ENCODE measurements at places on chromosomes 13 and 19.

DNA sequence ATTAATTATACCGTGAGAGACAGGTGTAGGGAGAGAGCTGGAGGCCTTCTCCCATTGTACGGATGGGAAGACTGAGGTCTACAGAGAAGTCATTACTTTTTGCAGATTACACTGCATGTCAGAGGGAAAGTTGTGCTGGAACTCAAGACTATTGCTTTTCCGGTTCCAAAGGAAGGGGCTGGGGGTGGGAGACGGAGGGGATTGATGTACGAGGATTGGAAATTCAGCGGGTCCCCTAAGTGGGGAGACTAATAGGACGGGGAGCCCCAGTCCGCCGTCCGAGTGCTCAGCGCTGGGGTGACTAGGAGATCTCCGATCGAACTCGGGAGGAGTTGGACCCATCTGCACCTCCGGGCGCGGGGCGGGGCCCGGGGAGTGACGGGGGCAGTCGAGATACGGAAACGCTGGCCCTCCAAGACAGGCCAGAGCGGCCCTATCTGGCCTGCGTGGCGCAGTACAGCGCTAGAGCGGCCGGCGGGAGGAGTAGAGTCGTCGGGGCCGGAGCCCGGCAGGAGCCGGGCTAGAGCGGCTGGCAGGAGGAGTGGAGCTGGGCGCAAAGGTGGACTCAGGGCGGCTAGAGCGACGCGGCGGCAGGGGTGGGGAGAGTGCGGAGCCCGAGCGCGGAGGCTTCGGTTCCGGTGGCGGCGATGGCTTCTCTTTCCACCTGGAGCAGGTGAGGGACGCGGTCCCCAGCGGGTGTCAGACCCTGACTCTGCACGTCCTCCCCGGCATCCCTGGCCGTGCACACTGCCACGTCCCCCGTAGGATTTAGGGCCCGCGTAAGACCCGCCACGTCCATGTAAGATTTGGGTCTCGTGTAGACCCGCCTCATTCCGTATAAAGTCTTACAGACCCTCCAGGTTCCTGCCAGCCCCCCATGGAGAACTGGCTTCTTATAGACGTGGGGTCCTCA lies 1.1 kb downstream of the ARHGEF1 start:
- DNase-seq, result peak; percentile 91

DNA sequence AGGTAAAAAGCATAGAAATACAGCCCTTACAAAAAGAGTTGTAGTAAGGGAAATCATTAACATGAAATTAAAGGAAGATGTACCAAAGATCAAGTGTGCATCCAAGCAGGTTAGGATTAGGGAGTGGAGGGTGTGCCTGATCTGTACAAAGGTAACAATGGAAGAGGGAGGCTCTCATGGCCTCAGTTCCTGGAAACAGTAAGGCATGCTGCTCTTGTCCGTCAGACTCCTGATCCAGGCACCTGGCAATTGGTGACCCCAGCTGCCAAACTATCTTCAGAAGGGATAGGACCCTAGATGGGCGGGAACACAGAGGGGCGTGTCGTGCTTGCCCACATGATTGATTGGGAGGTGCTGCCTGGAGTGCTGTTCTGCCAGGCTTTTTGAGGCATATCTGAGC lies 4.5 kb downstream of the TEX26 start:
- no peak for DNase-seq

DNA sequence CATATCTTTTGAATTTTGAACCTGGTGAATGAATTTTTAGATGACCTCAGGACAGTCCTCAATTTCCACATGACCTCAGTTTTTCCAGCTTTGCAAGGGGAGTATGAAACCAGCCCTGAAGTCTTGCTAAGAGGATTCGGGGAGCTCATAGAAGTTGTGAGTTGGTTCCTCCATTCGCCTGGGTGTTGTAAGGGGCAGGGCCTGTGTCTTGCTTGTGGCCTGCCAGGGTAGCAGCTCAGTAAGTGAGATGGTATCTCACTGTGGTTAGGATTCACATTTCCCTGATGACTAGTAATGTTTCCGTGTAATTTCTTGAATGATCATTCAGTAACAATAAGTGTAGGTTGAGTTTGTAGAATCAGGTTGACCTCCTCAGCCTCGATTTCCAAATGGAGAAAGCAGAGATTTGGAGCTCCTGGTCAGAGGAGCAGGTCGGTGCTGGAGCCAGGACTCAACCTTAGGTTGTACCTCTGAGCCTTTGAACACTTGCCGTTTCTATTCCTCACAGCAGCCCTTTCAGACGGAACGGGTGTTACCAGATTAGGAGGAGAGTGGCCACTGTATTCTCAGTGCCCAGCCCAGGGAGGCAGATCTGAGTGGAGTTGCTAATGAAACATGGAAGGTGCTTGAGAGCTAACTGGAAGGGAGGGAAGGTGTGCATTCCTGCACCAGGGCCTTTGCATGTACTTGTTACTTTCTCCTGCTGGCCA lies 14.6 kb downstream of the NACC1 start:
- DNase-seq, result peak; percentile 51

GRCh38 chr19:35154525-35155406 lies at the start of gene FXYD5:
Gene FXYD5 (plus strand): TSS chr19:35154735. CDS start chr19:35155551, 816 bp downstream.
- peak; percentile 93 for DNase-seq

DNA sequence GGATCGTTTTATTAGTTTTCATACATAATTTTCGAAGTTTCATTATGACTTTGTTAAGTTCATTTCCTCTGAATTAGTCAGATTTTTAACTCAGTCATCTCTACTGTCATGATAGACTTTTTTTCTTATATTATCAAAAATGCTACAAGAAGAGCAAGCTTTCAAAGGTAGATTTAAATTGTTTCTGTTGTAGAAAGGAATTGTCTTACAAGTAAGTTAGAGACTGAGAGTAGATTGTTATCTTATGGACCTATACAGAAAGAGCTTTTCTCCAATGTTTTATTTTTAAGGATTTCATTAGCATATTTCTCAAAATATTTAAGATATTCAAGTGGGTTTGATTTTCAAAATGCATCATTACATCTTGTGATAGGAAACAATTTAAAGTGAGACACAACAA lies 2.7 kb downstream of the MAB21L1 start:
- DNase-seq, result no peak

- DNase-seq, result no peak
These were observed 37.0 kb downstream of the MCF2L start for GRCh38 chr13:113005997-113006396.

- no peak for DNase-seq
These were observed 8.4 kb upstream of the KCTD4 start for GRCh38 chr13:45209229-45209628.

DNA sequence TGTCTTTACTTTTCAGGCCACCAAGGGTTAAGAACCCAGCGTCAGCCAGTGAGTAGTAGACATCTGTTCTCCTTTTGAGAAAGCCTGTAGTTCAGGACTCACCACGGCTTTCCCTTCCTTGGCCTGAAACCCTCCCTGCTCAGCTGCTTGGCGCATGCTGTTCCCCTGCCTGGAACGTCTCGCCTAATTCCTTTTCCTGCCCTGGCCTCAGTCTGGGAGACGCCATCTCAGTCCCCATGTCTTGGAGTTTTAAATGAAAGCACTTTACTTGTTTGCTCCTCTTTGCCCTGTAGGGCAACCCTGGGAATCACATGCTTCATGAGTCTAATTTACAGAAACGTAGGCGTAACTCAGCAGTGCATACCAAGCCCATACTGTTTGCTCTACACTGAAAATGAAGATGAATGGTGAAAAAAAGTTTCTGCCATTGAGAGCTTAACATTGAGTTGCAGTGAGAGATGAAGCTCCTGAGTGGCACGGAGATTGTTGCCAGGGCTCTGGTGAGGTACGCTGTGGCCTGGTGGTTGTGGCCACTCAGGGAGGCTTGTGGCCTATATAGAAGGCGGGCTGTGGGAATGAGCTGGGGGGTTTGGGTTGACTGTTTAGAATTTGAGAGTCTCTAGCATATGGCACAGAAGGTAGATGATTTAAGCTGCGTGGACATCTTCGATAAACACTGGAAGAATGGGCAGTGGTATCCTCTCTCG lies 52.8 kb downstream of the GATAD2A start:
- peak; percentile 42 for DNase-seq

DNA sequence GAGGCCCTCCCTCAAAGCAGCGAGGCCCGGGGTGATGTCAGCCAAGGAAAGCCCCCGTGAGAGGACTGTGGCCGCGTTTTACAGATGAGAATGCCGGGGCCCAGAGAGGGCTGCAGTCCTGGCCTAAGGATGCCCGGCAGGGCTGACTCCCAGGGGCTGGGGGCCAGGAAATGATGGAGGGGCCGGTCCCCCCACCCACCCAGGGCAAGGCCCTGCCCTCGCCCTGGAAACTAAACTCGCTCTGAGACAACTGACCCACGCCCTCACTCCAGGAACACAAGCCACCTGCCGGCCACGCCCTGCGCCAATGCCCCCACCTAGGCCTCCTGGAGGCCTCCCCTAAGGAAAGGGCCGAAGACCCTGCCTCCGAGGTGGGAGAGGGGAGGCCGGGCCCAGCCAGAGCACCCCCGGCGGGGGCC lies 7.2 kb downstream of the ZBTB7A start:
- no peak for DNase-seq

DNA sequence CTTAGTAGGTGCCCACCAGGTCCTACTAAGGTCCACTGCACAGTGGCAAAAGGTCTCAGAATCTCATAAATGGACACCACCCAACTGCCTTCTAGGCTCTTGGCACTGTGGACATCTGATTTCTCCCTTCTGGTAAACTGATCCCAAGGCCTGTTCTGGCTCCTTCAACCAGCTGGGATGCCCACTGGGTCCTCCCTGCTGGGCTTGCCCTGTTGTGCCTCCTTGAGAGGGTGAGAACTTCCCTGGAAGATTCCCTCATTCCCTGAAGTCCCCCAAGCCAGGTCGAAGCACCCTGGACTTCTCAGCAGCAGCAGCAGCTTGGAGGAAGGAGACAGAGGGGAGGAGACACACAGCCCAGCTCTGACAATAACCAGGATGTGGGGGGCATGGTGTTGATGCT lies 6.6 kb upstream of the ZNF492 start:
- no peak for DNase-seq

- DNase-seq, result no peak
These were observed 30.5 kb downstream of the RANBP3 start for GRCh38 chr19:5947435-5947834.

DNA sequence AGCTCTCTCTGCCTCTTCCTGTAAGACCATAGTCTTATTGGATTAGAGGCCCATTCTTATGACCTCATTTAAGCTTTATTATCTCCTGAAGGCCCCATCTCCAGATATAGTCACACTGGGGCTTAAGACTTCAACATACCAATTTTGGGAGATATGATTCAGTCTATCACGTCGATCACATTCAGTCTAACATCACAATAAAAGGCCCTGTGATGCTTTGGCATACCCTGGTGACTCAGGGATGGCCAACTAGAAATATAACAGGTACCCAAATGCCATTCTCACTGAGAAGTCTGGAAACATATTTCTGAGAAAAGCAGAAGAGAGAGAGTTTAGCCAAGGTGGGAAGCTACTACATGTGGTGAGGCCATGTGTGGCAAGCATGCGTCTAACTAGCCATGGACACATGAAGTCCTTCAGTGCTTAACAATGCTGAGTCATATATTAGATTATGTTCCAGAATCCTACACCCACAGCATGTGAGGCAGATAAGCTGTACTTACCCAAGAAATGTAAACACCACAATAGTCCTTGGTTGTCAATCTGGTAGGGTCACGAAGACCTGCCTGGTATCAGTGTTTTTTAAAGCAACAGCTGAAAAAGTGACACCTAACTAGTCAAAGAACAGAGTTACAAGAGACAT lies 485.1 kb downstream of the FOXO1 start:
- no peak for DNase-seq

DNA sequence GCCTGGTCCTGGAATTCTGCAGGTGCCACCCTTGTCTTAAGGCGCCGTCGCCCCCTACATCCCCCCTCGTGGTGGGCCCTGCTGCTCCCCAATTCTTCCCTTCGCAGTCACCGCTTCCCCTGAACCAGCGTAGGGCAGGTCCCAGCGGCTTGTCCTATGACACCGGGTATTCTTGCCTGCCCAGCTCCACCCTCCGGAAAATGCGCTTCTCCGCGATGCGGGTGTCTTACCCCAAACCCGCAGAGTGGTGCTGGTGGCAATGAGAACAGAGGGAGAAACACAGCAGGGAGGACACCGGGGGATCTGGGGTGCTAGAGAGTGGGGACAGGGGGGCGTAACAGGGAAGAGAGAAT lies 9.0 kb downstream of the ZNF808 start:
- peak; percentile 56 for DNase-seq

DNA sequence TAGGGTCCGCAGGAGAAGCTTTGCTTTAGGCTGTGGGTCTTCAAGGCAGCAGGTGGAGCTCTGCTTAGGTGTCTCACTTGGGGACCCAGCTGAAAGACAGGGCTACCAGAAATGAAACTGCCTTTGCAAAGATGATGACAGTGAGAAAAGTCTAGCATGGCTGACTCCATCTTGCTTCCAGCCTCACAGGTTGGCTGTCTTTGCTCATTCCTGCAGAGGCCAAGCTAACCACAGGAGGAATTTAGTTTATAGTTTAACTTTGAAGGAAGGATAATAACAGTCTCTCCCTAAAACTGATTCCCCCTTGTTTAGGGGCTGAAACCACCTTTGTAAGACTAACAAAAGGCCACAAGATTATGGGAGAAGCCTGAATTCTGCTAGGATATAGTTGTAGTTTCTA lies 252.4 kb downstream of the UQCRFS1 start:
- no peak for DNase-seq

GRCh38 chr13:21674490-21675009 lies 3.7 kb downstream of the FGF9 start:
- DNase-seq, result peak; percentile 53

- no peak for DNase-seq
These were observed 53.0 kb downstream of the MRPL57 start for GRCh38 chr13:21229241-21230024.

GRCh38 chr13:95676105-95676761 lies 706 bp upstream of the DNAJC3 start:
- peak; percentile 56 for DNase-seq

- DNase-seq, result no peak
These were observed 144.9 kb upstream of the SOX1 start for GRCh38 chr13:111922086-111922485.

- DNase-seq, result no peak
These were observed 8.2 kb upstream of the LATS2 start for GRCh38 chr13:21069561-21070004.

GRCh38 chr19:51000981-51001380 lies 423 bp downstream of the KLK8 start:
- DNase-seq, result no peak

DNA sequence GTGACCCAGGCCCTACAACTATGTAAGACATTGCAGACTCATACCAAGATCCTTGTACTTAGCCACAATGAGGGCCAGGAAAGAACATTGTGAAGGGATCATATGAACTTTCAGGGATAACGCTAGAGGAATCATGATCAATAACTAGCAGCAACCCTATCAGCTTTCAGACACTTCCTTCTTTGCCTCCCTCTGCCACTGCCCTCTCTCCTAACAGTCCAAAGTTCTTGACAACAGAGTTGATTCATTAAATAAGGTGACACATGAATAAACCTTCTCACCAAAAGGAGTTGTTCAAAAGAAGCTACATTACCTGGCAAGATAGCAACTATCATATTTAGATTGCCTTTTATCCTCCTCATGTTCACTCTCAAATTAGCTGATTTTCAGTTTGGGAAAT lies 272.2 kb upstream of the DACH1 start:
- DNase-seq, result no peak
